Suprapubic skin (tissue), 4 donors: ENCODE measurements at places on chromosomes 12 and 14. TPM values are rescaled to one million over a fixed set of nuclear protein-coding genes. Genes with fewer than 3 reads are reported as not detected.

The PPP1R1A gene
- 7.3 TPM for total RNA-seq

The MAP3K9 gene
- 13.0 TPM for total RNA-seq

- no peak for DNase-seq
Observed at GRCh38 chr12:103600967-103601728, 14.1 kb downstream of the STAB2 start.

- DNase-seq, result no peak
Observed at GRCh38 chr14:54775486-54776140, 127.0 kb downstream of the GCH1 start.

DNA sequence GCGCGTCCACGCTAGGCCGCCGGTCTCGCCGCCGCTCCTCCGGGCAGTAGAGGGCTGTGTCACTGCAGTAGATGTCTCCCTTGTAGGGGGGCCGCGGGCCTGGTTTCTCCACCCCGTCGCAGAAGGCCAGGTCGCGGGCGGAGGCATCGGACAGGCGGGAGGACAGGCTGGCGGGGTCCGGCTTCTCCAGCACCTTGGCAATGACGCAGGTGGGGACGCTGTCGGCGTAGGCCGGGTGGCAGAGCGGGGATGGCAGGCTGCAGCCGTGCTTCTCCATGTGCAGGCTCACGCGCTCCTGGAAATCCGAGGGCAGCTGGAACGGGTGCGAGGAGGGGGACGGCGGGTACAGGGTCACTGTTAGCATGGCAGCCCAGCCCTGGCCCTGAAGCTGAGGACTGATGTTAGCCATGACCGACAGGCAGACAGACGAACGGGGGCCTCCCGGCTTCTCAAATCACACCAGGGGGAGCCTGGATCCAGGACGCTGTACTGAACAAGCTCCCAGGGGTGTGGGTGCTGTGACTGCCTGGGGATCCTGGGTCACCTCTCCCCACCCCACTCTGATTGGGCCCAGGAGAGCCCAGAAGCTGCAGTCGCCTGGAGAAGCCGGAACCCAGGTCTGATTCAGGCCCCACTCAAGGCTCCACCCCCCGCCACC, 48.1 kb downstream of the BEGAIN start:
- DNase-seq, result peak; percentile 65

The FAIM2 gene
- total RNA-seq, result 0.56 TPM

GRCh38 chr14:92570674-92571262, 57.2 kb downstream of the RIN3 start:
- DNase-seq, result no peak
